Upper lobe of left lung (tissue), 6 donors: ENCODE measurements at places on chromosomes 7 and 10.

DNA sequence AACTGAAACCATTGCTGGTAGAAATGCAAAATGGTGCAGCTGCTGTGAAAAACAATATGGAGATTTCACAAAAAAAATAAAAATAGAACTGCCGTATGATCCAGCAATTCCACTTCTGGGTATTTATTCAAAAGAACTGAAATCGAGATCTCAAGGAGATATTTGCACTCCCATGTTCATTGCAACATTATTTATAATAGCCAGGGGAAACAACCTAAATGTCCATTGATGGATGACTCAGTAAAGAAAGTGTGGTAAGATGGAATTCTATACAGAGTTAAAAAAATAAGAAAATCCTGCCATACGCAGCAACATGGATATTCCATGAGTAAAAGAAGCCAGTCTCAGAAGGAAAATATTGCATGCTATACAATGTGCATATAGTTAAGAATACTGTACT, 290.6 kb upstream of the GHITM start:
- H3K4me3 ChIP-seq = no peak overlapping the region
- H3K36me3 ChIP-seq = no peaks in the 10 kb centered on the region
- H3K4me1 ChIP-seq = no peaks in the 10 kb centered on the region
- no peak overlapping the region for H3K27ac ChIP-seq
- no peak for DNase-seq
- no peaks in the 10 kb centered on the region for H3K27me3 ChIP-seq

DNA sequence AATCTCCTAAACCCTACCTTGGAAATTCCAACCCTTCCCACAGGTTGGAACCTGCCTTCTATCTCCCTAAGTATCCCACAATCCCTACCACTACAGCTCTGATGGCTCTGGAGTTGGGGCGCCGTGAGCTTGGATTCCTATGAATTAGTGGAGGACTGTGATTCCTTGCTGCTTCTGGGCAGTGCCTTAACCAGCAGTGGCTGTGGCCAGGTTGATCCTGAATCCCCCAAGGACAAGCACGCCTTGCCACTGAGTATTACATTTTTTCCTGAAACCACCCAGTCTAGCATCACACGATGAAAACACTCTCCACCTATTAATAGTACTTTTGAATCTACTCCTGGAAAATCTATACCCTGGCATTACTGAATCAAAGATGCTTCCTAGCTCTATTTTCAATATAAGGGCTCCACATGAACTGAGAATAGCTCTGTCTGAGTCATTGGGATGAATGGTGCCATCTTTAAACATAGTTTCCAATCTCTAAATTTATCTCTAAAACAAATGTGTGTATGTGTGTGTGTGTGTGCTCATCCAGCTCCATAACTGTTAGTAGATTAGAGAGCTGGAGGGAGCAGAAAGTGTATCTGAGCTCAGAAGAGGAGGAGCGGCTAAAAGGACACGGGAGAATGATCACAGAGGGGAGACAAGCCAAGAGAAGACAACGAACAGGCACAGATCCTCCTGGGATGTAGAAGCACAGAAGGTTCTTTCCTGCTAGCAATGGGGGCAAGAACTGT, 11.9 kb upstream of the INPP5F start:
- H3K27ac ChIP-seq = no peak overlapping the region
- no peaks in the 10 kb centered on the region for H3K27me3 ChIP-seq
- no peak for DNase-seq

GRCh38 chr7:90752051-90752450, 155.9 kb downstream of the CDK14 start:
- H3K27ac ChIP-seq = no peak overlapping the region
- DNase-seq = no peak
- no peak overlapping the region for H3K4me3 ChIP-seq
- H3K27me3 ChIP-seq = no peaks in the 10 kb centered on the region
- no peaks in the 10 kb centered on the region for H3K36me3 ChIP-seq

GRCh38 chr10:124249196-124249595, 155.8 kb upstream of the CHST15 start:
- no peaks in the 10 kb centered on the region for H3K27me3 ChIP-seq
- H3K27ac ChIP-seq = no peak overlapping the region
- H3K4me3 ChIP-seq = no peak overlapping the region
- no peak for DNase-seq
- H3K36me3 ChIP-seq = no peaks in the 10 kb centered on the region
- H3K4me1 ChIP-seq = no peaks in the 10 kb centered on the region

- DNase-seq = no peak
- no peaks in the 10 kb centered on the region for H3K27me3 ChIP-seq
Measured at GRCh38 chr10:117486606-117487005, 55.9 kb upstream of the EMX2 start.

- H3K36me3 ChIP-seq = no peaks in the 10 kb centered on the region
- H3K4me1 ChIP-seq = peaks cover 7% of the 10 kb centered on the region
Measured at GRCh38 chr10:5508161-5508604, 8.8 kb upstream of the CALML5 start.

DNA sequence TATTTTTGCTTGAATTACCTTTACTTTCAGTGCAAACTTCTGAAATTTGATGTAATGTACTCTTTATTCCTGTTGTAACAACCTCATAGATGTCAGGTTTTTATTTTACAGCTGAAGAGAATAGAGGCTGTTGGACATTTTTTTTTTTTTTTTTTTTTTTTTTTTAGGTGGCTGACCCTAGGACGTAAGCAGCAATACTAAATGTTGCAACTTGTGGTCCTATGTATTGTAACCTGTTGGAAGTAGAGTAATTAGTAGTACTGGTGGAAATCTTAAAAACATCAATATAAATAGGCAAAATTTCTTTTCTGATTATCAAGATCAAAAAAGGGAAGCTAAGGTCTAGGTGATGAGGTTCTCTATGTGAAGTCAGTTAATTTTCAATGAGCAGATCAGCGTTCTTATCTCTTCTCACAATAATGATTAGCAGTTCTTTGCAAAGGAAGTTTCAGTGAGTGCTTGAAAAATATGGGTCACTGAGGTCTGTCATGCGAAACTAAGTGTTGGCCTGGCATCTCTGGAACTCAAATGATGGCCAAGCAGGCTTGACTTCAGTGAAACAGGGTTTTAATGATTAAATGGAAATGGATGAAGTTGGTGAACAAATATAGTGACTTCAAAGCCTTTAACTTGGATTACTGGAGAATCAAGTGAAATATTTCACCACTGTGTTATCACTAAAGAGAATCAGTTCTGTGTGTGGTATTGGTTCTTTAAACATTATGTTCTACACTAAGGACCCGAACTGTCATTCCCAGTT, 42.7 kb downstream of the BICC1 start:
- H3K4me3 ChIP-seq = no peak overlapping the region
- H3K36me3 ChIP-seq = no peaks in the 10 kb centered on the region
- H3K27ac ChIP-seq = no peak overlapping the region
- no peaks in the 10 kb centered on the region for H3K27me3 ChIP-seq
